ENCODE measurements at places on chromosomes 7 and 10.
A peak's percentile ranks its signal among the peaks of the same experiment; 100 is the strongest.

DNA sequence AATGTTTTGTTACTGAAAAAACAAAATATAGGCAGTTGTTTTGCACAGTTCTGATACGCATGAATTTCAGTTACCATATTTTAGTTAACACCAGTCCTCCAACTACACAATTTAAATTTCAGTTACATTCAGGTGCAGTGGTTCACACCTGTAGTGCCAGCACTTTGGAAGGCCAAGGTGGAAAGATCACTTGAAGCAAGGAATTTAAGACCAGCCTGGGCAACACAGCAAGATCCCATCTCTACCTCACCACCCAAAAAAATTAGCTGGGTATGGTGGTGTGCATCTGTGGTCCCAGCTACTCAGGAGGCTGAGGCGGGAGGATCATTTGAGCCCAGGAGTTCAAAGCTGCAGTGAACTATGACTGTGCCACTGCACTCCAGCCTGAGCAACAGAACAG, 45.3 kb downstream of the ABI1 start:
- DNase-seq = no peak

GRCh38 chr7:158771213-158771834, 58.0 kb downstream of the ESYT2 start:
- DNase-seq = no peak

DNA sequence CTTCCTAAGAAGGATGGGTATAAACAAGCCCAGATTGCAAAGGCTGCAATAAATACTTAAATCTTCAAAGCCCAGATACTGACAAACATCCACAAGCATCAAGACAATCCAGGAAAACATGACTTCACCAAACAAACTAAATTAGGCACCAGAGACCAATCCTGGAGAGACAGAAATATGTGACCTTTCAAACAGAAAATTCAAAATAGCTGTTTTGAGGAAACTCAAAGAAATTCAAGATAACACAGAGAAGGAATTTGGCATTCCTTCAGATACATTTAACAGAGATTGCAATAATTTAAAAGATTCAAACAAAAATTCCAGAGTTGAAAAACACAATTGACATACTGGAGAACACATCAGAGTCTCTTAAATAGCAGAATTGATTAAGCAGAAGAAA, 23.0 kb downstream of the GSDME start:
- no peak for DNase-seq

DNA sequence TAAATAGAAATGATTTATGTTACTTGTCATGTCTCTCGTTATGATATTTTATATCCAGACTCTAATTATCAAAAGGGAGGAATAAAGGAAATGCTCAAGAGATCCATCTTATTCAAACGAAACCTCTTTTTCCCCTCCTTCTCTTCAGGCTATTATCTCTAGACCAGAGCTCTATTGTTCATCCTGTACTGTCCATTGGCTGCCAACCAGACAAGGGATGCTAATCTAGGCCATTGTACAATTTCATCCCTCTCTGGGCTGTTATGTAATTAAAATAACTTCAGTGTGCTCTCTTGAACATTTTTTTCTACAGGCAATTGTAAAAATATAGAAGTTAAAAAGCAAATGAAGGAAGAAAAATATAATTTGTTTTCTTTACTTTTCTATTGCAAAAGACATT, 220.4 kb downstream of the HDAC9 start:
- no peak for DNase-seq

DNA sequence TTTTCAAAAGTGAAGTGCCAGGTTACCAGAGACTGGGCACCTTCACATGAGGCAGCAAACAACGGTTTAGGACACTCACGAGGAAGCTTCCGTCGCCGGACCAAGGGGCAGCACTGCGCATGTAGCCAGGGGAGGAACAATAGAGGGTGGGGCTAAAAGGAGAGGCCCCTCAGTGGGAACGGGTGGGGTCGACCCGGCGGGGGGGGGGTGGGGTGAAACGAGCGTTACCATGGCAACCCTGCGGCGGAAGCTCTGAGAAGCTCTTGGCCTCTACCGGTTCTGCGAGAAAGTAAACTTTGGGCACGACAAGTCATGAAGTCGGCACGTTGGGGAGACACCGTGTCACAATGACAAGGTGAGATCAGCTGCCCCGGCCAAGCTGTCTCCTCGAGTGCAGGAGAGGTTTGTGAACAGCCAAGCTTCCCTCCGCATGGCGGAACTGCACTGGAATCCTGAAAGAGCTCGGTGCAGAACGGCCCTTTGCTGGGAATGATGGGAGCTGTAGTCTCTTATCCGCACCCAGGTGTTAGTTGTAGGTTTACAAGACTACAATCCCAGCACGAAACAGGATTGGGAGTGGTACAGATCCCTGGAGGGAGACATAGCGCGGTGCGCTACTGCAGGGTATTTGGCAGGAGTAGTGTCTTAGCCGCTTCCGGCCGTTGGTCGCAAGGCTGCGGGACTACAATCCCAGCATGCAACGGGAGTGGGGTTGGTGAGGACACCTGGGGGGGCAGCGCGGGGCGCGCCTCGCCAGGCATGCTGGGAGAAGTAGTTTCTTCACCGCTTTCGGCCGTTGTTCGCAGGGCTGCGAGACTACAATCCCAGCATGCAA, 72.8 kb upstream of the ZNF722 start:
- peak; percentile 57 for DNase-seq

- DNase-seq = peak; percentile 1
Measured at GRCh38 chr7:53358269-53358668, 322.8 kb downstream of the POM121L12 start.

- DNase-seq = peak; percentile 13
Measured at GRCh38 chr7:156819733-156820295, 73.2 kb downstream of the LMBR1 start.

DNA sequence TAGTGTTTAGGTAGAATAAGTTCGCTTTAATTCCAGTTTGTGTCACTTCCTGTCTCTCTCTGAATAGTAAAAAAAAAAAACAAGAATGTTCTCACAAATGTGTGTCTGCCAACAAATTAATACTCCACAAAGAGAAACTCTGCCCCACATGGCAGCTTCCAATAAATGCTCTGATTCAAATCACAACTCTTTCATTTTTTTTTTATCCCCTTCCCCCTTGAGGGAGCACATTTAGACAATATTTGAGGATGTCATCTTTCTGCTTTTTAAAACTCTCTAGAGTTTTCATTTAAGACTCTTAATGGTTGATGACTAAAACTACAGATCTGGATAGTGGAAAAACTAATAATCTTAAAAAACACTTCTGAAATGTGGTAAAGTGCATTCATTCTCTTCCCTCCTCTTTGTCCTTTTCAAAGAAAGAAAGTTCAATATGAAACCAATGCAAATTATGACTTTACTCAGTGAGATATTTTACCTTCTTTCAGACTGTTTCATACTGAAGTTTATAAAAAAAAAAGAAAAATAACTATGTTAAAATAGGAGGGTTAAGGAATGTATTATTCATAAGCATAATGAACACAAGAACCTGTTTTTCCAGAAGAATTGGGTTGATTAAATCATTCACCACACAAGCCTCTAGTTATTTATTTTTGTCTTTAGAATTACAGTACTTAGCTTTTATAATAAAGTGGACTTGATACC, 42.3 kb downstream of the ARID5B start:
- DNase-seq = peak; percentile 47

DNA sequence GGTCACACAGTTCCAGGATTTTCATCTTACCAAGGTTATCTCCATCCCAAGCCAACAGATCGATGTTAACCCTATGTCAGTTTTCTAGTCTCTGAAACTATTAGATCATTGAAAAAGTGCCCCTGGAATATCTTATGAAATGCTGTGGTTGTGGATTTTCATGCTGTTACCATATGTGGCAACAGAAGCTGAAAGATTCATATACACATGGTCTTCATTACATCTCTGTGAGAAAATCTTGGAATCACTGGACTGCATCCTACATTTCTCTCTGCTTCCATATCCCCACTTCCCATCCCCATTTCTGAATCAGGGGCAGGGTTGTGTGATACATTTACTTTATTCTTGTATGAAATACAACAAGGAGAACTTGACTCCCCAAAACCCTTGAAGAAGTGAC, 146.1 kb downstream of the SLC16A9 start:
- no peak for DNase-seq
